ENCODE measurements at places on chromosomes 5 and 9.

- DNase-seq, result no peak
Measured at GRCh38 chr9:70046274-70047070, 2.8 kb downstream of the MAMDC2 start.

DNA sequence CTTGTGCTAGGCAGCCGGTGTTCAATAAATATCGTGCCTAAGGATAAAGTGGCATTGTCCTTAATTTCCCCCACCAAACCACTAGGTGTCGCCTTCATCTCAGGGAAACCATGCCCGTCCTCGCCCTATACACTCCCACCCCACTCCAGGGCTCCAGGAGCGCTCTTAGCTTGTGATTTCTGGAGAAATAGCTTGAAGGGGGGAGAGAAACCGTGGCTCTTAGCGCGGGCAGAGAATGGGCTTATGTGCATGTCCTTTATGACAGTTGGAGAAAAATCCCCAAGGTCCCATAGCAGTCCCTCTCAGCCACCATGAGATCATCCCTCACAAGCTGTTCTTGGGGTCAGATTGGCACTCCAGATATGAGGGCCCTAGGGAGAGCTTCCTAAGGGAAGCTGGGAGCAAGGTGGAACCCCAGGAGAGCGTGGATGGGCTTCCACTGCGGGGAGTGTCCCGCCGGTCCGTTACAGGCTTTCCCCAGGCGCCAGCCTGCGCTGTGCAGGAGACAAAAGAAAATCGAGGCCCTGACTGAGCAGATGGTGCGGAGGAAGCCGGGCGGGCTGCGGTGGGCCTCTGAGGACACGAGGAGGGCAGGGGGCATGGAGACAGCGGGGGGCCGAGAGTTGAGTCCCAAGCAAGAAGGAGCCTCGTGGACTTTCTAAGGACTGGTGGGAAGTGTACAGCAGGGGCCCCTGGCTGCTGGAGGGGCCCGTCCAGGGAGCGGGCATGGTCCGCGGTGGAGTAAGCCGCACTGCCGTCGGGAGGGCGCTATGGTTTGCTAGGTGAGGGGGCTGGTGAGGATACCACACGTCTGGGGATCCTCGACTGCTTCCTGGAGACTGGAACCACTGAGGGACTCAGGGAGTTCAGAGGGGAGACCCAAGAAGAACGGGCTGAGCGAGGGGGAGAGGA lies 750 bp upstream of the NPR2 start:
- peak; percentile 85 for DNase-seq

- DNase-seq, result no peak
Measured at GRCh38 chr5:134174841-134175839, 1.6 kb downstream of the SKP1 start.

DNA sequence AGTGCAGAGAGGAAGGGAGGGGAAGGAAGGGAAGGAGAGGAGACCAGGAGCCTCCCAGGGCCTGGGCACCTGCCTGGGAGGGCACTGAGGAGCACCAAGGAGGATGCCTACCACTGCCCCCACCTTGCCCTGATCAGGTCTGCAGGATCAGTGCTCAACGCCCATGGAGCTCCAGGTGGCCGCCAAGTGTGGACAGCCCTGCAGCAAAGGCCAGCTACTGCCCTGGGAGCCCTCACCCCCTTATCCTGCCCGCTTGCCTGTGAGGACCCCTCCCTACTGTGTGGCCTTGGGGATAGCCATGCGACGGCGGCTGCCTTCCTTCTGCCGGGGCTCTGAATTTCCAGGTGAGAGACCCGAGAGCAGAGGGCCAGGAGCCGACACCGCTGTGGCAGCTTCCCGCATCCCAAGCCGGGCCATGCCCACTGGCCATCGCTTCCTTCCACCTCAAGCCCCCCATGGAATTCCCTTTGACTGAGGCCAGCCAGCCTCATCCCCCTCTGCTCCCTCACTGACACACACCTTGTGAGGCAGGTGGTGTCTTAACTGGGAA lies 12.4 kb downstream of the ADAMTS2 start:
- DNase-seq, result no peak

GRCh38 chr5:176608937-176609723 lies 826 bp downstream of the GPRIN1 start:
- no peak for DNase-seq

DNA sequence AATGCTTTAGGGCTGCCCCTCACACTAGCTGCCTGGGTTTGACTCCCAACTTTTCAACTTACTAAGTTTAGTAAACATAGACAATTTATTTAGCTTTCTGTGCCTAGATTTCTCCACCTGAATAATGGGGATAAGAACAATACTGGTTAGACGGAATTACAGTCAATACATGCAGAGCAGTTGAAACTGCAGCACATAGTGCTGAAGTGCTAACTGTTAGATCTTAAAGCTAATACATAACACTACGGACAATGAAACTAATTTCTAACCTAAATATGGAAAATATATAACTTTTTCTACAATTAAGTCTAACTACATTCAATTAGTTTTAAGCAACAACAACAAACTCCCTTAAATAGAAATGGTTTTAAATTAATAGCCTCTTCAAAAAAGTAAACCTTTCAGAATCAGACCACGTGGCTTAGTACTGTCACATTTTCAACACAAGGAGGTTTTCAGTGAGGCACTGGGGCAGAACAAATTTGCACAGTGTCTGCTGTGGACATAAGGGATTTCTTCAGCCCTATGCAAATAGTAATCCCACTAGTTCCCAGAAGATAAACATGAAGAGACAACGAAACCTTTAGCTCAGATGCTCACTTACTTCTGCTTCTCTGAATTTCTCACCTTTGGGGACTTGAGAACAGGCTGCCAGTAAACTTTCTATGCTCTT lies 293.4 kb downstream of the EDIL3 start:
- no peak for DNase-seq

Data from frontal cortex (tissue), 4 donors.